ENCODE measurements at places on chromosomes 3 and 15. TPM values are rescaled to one million over a fixed set of nuclear protein-coding genes. Genes with fewer than 3 reads are reported as not detected.
A peak's percentile ranks its signal among the peaks of the same experiment; 100 is the strongest.

- peaks cover 6% of the 10 kb centered on the region for H3K4me1 ChIP-seq
- no peak overlapping the region for H3K27ac ChIP-seq
- H3K4me3 ChIP-seq: no peak overlapping the region
- H3K27me3 ChIP-seq: no peaks in the 10 kb centered on the region
- peaks cover 43% of the 10 kb centered on the region for H3K36me3 ChIP-seq
These were observed 23.7 kb downstream of the APH1B start for GRCh38 chr15:63301088-63301487.

GRCh38 chr3:8914491-8914890 lies 48.8 kb downstream of the RAD18 start:
- DNase-seq: no peak
- no peak overlapping the region for H3K27ac ChIP-seq
- no peak overlapping the region for H3K4me3 ChIP-seq
- H3K4me1 ChIP-seq: no peaks in the 10 kb centered on the region
- no peaks in the 10 kb centered on the region for H3K27me3 ChIP-seq
- H3K36me3 ChIP-seq: peaks cover 41% of the 10 kb centered on the region

DNA sequence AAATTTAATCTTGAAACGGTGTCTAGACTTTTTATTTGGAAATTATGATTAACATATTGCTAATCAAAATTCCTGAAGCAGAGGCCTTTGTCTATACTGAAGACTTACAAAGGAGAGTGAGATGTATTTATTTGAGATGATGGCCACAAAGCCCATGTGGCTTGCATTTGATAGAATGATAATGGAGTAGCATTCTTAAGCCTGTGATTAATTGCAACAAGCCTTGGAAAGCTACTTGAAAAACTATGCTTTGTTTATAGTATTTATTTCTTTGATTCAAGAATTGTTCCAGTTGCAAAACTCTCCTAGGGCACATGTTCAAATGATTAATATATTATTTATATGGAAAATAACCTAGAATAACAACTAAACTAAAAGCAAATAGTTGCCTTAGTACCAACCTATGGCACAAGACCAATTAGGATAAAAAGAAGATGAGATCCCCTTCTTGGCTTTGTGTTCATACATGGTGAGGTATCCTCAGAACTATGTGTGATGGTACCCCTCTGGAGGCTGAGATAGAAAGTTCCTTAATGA lies 244.1 kb upstream of the TBL1XR1 start:
- H3K4me1 ChIP-seq: peaks cover 13% of the 10 kb centered on the region
- no peak for DNase-seq
- H3K36me3 ChIP-seq: no peaks in the 10 kb centered on the region
- no peak overlapping the region for H3K27ac ChIP-seq

- peaks cover 20% of the 10 kb centered on the region for H3K4me1 ChIP-seq
- no peak overlapping the region for H3K4me3 ChIP-seq
- H3K27ac ChIP-seq: no peak overlapping the region
- no peak for DNase-seq
These were observed 10.3 kb downstream of the BCL2A1 start for GRCh38 chr15:79960502-79961212.

DNA sequence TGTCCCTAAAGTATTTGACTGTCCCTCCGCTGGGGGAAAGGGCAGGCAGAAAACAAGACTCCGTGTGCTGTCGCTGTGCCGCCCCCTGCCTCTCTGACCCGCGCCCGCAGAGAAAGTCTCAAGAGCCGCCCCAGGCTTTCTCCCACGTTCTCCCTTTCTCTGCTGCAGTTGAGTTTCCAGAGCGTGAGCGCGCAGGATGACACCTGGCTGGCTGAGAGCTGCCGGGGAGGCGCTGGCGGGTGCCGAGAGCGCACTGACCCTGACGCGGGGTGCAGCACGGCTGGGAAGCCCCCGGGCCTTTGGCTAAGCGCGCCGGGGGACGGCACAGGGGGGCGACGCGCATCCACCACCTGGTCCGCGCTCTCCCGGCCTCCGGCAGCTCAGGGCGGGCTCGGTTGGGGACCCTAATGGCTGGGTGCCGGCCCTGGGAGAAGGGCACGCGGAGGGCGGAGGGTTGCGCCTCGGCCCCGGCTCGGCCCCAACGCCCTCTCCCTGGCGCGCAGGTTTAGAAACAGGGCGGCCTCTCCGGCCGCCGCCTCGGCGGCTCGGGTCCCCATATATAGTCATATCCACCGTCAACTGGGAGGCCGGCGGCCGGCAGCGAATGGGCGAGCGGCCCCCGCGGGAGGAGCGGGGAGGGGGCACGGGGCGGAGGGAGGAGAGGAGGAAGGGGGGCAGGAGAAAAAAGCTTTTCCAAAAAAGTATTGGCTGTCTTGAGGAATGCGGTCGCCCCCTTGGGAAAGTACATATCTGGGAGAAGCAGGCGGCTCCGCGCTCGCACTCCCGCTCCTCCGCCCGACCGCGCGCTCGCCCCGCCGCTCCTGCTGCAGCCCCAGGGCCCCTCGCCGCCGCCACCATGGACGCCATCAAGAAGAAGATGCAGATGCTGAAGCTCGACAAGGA lies at the start of gene TPM1:
TPM1 (plus strand) TSS at position 774 of the 903 bp plus-strand sequence; CDS start at position 857, 83 bp downstream.
- peak within 1 kb of the TSS; percentile 81 for H3K4me3 ChIP-seq
- peaks cover 65% of the 10 kb centered on the region for H3K27me3 ChIP-seq
- H3K4me1 ChIP-seq: peaks cover 12% of the 10 kb centered on the region
- no peaks in the 10 kb centered on the region for H3K36me3 ChIP-seq
- DNase-seq: no peak

LRRN1 gene
- 6.7 TPM for total RNA-seq

VIPR1 gene
- total RNA-seq: 122 TPM

BRPF1 gene
- total RNA-seq: 41.2 TPM
